Pancreas (tissue), 10 donors: ENCODE measurements at places on chromosomes 5 and 9.

- no peak for DNase-seq
Observed at GRCh38 chr9:97627624-97628023, 5.5 kb downstream of the TSTD2 start.

DNA sequence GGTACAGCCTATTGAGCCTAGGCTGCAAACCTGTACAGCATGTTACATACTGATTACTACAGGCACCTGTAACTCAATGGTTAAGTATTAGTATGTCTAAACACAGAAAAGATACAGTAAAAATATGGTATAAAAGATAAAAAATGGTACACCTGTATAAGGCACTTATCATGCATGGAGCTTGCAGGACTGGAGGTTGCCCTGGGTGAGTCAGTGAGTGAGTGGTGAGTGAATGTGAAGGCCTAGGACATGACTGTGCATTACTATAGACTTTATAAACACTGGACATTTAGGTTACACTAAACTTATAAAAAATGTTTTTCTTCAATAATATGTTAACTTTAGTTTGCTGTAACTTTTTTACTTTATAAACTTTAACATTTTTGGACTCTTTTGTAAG is 171.3 kb downstream of the SLC28A3 start:
- DNase-seq, result no peak

GRCh38 chr5:65620021-65620420 is 4.1 kb downstream of the TRIM23 start:
- no peak for DNase-seq

DNA sequence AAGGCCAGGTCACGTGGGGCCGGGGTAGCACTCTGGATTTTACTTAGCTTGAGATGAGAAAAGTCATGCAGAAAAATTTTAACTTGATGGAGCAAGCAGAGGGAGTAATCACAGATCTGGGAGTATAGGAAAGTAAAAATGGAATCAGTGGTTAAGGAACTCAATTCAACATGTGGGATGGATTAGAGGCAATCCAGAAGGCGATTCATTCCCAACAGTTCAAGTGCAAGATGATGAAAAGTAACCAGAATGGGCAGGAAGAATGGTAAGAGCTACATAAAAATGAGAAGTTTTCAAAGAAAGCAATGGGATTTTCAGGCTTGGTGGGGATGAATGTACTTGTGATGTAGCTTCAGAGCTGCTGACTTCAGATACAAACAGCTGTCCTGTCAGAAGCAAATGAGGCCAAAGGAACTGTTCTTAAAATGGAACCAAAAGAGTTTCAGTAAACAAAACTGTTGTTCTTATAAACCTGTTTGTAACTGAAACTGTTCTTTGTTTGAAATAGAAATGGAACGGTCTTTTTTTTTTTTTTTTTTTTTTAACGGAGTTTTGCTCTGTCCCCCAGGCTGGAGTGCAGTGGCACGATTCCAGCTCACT is 5.6 kb upstream of the SEC24A start:
- no peak for DNase-seq

- peak; percentile 23 for DNase-seq
Observed at GRCh38 chr9:90219548-90220118, 423.0 kb downstream of the DIRAS2 start.

- DNase-seq, result no peak
Observed at GRCh38 chr5:80346055-80346454, 26.3 kb downstream of the SPZ1 start.

GRCh38 chr5:141877356-141878185 is 639 bp downstream of the PCDH1 start:
- DNase-seq, result no peak

DNA sequence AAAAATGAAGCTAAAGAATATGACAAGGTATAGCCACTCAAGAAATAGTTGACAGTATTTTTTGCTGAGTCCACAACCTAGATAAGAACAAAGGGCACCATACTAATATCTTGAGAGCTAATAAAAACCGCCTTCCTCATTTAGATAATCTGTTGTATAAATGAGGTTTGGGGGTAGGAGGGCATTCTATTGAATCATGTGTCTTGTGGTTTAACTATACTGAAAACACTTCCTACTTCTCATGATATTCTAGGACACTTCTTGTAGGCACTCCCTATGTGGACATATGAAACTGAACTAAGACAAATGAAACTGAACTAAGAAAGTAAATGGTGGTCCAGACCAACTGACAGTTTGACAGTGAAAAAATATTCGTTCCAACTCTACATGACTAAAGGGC is 1268.5 kb upstream of the C9orf72 start:
- DNase-seq, result no peak

DNA sequence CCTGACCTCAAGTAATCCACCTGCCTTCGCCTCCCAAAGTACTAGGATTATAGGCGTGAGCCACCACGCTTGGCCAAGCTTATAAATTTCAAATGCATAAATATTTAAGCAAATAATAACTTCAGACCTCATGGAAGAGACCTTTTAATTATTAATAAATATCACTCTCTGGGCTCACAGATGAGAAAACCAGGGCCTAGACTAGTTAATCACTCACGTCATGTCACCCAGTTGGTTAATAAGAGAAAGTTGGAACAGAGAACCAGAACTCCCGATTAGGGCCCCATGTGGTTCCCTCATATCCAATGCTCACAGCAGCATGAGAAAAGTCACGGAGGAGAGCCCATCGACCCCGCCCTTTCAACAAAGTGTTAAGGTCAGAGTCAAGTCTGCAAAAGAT is 79.3 kb downstream of the EPB41L4A start:
- DNase-seq, result no peak

GRCh38 chr9:107044872-107045271 is 181.9 kb downstream of the ZNF462 start:
- no peak for DNase-seq
